ENCODE measurements at places on chromosomes 7 and 10. TPM values are rescaled to one million over a fixed set of nuclear protein-coding genes. Genes with fewer than 3 reads are reported as not detected.
A peak's percentile ranks its signal among the peaks of the same experiment; 100 is the strongest.

DNA sequence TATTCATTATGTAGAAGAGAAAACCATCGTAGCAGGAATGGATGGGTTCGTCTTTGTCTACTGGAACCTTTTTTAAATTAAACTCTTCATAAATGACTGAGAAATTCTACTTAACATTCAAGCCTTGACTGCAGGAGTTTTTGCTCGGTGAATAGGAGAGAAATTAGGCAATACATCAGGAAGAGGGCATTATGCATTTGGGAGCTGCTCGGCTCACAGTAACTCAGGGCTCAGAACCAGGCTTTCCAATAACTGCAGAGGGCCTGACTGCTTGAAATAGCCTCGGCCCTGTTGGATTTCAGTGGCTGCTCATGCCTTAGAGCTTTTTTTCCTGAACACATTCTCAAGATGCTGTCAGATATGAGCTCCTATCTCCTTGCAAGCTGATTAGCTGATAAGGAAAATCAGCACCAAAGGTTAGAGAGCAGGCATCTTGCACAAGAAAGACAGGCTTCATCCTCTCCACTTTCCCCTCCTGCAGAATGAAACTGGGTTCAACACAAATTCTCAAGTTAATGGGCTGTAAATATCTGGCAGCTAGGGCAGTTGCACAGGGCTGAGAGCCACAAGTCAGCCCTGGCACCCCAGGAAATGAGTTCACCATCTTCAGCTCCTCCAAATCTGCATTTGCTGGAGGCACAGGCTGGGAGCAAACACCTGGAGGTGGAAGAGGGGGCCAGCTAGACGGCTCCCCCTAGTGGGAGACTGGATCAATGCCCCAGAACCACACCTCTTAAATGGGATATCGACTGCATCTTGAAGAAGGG lies 24.3 kb downstream of the TECTB start:
- DNase-seq = peak; percentile 72

- no peak for DNase-seq
Measured at GRCh38 chr7:69659983-69660382, 61.7 kb downstream of the AUTS2 start.

GRCh38 chr10:89805599-89806013 lies 104.2 kb downstream of the KIF20B start:
- no peak for DNase-seq

DNA sequence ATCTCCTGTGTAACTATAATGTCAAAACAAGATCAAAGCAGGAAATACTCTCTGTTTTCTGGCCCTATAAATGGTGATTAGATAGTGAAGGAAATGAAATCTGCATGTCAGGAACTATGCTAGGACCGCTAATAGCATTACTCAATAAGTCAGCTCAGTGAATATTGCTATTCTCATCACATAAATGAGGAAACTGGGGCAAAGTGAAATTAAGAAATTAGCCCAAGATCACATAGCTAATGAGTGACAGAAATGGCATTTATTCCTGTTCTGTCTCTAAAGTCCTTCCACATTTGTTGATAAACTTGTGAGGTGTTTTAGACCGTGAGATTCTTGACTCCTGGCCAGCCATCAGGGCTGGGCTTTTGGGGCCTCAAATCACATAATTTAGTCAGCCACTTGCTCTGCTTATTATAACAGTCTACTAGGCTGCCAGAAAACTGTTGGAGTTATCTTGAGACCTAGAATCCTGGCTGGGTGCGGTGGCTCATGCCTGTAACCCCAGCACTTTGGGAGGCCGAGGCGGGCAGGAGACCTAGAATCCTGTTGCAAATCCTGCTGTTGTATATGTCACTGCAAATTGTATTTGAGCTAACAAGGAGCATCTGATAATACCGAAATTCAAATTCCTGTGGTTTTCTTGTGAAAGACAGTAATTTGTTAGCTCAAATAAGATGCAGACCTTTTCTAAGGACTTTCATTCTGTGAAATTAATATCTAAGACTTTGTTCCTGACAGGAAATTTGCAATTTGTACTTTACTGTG lies 66.5 kb upstream of the SHTN1 start:
- DNase-seq = no peak

The PODXL gene
- total RNA-seq = 52.8 TPM

DNA sequence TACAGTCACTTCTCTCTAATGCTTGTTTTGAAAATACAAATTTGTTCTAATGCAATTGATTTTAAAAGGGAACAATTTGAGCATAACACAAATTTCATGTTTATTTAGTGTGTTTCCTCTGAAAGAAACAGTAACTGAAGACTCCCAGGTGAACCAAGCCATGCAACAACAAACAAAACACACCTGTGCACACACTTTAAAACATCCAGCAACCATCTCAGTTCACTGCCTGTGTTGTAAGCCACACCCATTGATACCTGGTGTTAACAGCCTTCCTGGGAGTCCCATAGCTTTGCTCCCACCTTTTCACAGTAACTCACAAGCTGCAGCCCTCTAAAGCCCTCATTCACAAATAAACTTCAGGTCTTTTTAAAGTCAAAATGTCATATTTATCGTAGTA lies 89.3 kb downstream of the DOCK4 start:
- no peak for DNase-seq

The VSTM2A gene
- total RNA-seq = not detected

DNA sequence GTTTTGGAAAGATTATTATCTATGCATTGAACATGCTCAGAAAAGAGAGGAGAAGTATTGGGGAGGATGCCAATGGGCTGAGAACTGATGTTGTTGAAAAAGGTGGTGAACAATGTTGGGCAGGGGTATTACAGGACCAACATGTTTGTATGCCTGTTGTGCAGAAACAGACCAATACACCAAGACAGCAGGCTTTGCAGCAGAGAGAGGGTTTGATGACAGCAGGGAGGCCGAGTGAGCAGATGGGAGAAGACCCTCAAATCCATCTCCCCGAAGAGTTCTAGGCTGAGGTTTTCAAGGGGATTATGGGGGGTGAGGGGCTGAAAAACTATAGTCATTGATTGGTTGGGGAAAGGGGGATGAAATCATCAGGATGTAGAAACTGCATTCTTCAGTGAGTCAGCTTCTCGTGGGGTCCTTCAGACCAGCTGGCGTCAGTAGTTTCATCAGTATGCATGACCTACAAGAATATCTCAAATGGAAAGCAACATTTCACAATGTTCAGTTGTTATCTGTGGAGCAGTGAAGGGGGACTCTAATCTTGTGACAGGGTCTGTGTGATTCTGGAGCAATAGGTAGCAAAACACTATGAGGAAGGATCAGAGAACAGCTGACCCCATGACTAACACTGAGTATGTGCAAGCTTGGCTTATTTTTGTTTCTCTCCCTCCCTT lies 167.8 kb downstream of the BAMBI start:
- DNase-seq = no peak

DNA sequence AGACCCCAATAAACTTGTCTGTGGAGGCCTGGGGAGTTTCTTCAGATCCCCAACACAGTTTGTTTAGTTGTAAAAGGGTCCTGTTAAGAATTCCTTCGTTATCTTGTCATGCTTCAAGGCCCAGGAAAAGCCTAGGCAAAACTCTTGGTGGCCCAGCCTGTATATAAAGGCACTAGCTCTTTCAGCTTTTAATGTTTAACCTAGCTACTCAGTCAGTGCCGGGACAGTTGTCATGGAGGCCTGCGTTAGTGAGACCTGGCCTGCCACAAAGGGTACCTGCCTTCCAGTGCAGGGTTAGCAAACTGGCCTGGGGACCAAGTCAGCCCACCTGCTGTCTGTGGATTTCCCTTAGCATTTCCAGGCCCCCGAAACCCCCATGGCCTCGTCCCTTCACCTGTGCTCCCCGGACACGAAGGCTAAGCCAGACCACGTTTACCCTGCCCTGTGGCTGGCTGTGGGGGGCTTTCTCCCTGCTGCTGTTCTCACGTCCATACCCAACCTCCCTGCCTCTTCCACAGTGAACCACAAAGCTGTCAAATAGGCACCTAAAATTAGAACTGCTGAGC lies 96.9 kb upstream of the PPP2R2D start:
- DNase-seq = peak; percentile 37

The AKR1B15 gene
- 6.3 TPM for total RNA-seq

GRCh38 chr7:90768301-90768700 lies 172.2 kb downstream of the CDK14 start:
- DNase-seq = no peak

DNA sequence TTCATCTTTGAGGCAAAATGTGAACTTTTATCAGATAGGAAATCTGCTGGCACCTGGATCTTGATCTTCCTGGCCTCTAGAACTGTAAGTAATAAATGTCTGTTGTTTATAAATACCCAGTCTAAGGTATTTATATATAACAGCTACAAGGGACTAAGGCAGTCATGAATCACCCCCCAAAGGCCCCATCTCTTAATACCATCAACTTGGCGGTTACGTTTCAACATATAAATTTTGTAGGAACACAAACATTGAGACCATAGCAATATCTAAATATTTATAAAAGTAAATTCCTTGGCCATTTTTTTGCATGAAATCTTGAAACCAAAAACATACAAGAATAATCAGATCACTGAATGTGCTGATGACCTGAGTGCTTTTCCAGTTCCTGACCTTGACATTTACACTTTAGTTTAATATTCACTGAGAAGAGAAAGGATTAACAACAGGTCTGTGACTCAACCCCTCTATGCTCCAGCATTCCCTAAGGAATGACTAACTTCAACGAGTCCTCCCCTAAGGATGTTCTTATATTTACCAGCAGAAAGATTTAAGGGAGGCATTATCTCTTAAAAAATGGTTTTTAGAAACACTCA lies 1438.5 kb upstream of the CELF2 start:
- peak; percentile 4 for DNase-seq

GRCh38 chr7:45108863-45109262 lies 2.6 kb downstream of the TBRG4 start:
- no peak for DNase-seq

- no peak for DNase-seq
Measured at GRCh38 chr10:29849886-29850285, 209.5 kb downstream of the JCAD start.

DNA sequence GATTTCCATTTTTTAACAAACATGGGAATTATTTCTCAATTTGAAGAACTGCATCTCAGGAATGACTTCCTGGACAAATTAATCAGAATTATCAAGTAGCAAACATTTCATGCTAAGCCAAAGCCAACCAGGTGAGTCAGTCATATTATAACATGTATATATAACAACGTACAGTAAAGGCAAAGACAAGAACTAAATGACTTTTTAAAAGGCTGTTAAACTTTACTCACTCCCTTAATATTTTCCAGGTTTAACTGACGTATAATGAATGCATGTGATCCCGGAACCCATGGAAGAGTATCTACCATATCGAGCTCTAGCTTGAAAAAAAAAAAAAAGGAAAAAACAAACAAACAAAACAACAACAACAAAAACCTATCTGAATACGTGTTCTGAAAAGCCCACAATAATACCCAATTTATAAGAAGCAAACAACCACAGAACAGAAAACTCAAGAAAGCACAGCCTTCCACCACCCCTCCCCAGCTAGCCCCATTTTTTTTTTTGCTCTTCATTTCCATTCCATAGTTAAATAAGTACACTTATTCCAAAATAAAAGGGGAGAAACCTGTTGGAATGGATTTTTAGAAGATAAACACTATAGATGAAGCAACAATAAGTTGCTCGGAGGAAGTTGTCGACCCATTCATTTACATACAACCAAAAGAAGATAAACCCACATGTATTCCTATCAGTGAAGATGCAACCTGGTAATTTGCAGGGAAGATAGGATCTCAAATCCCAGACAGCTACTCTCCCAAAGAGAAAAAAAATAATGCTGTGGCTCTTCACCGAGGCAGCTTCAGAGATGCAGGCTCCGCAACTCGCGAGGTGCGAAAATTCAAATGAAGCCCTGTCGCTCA lies 537 bp downstream of the NAPEPLD start:
- DNase-seq = no peak

The SCIN gene
- 6.7 TPM for total RNA-seq

GRCh38 chr7:781936-782529 lies 50.2 kb upstream of the SUN1 start:
- no peak for DNase-seq

DNA sequence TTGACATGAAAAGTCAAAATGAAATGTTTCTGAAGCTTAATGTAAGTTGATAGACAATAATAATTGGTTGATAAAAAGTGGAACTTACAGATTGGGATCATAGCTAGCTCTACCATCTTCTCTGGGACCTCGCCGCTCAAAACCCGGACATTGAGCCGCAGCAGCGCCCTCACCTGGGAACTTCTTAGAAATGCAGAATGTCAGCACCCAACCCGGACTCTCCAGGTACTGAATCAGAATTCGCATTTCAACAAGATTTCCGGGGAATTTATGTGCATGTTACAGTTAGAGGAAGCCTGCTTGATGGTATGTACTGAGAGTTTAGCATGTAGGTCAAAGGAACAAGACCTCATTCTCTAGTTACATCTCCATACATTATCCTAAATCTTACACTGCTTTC lies 36.7 kb upstream of the ABLIM1 start:
- DNase-seq = peak; percentile 73

The ZWINT gene
- 19.4 TPM for total RNA-seq

DNA sequence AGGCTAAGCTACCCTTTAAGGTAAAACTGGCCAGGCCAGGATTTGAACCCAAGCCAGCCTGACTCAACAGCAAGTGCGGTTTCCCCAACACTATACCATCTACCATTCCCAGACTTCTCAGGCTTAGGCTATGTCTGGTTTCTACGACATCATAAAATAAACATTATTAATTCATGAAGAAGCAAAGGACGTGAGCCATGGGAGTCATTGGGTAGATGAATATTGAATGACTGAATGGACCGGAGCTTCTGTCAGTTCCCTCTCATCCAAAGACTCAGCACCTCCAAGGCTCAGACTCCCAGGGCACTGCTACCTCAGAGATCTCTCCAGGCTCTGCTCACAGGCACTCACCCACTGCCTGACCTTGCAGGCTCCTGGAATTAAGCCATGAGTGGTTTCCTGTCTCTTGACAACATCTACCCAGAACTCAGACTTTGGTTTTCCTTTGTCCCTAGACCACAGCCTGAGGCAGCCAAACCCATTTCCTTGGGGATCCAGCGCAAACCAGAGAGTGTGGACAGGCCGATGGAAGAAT lies 64.6 kb upstream of the STEAP1B start:
- DNase-seq = no peak

GRCh38 chr10:115976342-115976741 lies 296.7 kb downstream of the GFRA1 start:
- DNase-seq = no peak

DNA sequence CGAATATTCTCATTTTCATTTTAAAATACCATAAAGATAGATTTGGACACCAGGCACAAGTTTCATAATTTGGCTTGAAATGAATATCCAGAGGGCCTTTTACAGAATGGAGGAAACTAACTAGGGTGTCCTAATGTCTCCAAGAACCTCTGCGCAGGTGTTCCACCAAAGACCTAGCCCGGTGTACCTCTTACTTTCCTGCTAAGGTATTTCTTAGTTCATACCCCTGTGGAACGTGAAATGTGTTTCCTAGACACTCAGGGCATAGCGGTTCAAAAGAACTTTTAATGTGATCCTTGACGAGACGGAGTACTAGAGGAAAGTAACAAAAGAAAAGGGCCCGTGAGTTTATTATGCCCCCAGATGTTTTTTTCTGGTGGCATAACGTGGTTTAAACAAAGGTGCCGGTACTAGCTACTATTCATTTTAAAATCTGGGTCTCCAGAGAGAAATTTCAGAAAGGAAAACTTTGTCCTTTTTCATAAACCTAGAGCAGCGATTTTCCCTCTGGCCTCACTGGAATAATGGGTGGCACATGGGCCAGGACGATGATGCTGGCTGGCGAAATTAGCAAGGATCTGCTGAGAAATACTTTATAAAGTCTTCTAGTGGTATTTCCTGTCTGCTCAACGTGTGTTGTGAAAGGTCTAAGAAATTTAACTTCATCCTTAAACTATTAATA lies 1.4 kb downstream of the APBB1IP start:
- no peak for DNase-seq

- DNase-seq = no peak
Measured at GRCh38 chr10:97764519-97764931, 7.3 kb downstream of the SFRP5 start.

The CRTAC1 gene
- total RNA-seq = 0.84 TPM

The SMO gene
- total RNA-seq = 46.2 TPM
